GM12864 (cell line): ENCODE measurements at places on chromosomes 7 and 10.

DNA sequence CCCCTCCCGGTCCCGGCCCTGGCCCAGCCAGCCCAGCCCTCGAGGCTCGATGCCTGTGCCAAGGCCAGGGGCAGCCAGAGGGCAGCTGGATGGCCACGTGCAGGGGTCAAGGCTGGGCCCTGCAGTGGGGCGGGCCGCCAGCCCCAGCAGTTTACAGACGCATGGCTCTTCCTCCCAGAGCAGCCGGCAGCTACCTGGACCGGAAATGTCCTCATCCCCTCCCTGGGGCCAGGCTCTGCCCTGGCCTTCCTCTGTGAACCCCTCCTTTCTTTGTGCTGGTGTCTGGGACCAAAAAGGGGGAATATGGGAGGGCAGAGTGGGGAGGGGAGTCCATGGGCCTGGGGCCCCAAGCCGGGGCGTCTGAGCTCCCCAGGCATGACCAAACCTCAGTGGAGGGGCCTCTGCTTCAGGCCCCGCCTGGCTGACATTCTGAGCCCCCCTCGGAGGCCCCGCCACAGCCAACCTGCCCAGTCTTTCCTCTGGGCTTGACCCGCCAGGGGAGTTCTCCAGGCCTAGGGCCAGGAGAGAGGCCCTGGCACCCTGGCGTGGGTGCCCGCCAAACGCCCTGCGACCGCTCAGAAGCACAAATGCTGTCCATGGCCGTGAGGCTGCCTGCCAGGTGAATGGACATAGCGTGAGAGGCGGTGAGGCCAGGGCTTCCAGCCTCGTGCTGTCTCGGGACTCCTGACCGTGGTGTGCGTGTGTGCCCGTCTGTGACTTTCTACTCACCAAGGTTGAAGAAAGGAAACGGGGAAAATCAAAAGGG, 24.7 kb upstream of the AMZ1 start:
- no peak for DNase-seq

DNA sequence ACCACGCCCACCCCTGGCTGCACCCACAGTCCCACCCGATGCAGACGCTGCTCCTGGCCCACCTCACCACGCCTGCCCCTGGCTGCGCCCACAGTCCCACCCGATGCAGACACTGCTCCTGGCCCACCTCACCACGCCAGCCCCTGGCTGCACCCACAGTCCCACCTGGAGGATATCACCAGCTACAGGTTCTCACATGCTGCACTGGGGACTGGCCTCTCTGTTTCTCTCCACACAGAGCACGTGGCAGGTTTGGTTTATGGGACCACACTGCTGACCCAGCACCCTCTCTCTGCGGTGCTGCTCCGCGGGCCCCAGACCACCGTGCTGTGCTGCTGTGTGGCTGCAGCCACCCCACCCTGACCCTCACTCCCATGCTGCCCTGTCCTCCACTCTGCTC, 120.9 kb downstream of the VIPR2 start:
- no peak for DNase-seq

- no peak for DNase-seq
These were observed 34.4 kb downstream of the AGR3 start for GRCh38 chr7:16847381-16847860.

GRCh38 chr10:45144326-45145070, 143.8 kb downstream of the ZNF22 start:
- DNase-seq, result no peak

GRCh38 chr10:621981-622740, 67.3 kb downstream of the DIP2C start:
- DNase-seq, result no peak

DNA sequence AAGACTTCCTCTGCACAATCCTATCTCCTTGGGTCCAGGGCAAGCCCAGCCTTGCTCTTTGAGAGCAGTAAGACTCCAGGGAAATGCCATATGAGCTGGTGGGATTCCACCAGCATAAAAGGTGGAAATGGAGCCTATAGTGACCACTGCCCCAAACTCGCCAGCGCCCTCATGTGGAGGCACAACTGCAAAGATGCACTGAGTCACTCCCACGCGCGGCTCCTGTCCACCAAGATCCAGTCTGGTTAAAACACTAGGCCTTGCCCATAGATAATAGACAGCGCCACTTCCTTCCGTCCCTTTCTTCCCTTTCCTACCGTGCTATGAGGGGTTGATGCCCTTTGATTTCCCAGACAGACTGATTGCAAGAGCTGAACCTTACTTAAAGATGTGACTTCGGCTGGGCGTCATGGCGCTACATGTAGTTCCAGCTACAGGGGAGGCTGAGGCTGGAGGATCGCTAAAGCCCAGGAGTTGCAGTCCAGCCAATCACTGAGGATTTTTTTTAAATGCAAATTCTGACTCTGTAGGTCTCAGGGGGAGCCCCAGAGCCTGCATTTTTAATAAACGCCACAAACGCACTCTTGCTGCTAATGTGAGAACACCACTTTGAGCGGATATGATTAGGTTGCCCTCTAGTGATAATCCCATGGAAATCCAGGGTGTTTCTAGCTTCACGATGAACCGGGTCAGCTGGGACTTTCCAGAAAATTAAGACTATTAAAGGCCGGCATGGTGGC, 136.5 kb downstream of the EPC1 start:
- no peak for DNase-seq

DNA sequence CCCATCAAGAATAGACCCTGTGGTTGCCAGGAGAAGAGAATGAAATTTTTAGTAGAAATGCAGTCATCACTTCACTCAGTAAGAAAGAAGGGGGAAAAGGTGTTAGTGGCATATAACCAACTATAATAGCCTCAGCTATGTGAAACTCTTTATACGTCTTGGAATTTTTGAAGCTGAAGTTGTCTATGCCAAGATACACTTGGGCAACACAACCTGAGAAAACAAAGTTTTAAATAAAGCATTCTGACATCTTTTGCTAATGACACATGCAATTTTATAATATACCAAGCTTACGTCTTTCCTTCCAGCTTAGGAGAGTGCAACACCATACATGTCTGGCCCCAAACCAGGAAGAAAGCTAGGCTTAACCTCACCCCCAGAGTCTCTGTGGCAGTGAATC, 40.8 kb upstream of the ZNF438 start:
- no peak for DNase-seq

- peak; percentile 71 for DNase-seq
These were observed at the start of gene FAM200A for GRCh38 chr7:99551767-99552463. FAM200A (minus strand) TSS chr7:99552114; CDS start chr7:99548407, 3,707 bp downstream.

- DNase-seq, result no peak
These were observed 159.7 kb upstream of the PLXDC2 start for GRCh38 chr10:19656420-19657042.

DNA sequence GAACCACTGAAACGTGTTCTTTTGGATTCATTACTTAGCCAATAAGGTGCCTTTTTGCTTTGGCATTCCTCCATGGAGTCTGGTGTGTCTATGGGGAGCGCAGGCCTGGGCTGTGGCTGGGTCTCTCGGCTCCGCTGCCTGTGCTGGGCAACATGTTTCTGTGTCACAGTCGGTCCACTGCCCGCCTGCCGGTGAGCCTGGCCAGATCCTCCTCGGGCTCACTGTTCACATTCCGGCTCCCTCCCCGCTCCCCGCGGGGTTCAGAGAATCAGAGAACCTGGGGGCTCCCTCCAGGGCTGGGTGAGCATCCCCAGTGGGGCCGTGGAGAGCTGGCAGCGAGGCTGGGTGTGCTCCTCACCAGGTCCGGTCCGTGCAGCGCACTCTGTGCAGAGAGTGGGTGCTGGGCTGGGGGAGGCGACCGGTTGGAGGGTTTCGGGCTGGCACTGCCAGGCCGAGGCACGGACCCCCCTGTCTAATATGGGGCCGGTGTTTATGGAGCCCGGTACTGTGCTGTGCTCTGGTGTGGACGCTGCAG, 70.4 kb downstream of the INPP5A start:
- DNase-seq, result no peak

GRCh38 chr10:42959833-42960232, 117.0 kb upstream of the RET start:
- no peak for DNase-seq

- DNase-seq, result no peak
These were observed 2.3 kb downstream of the FAM107B start for GRCh38 chr10:14772399-14772798.

DNA sequence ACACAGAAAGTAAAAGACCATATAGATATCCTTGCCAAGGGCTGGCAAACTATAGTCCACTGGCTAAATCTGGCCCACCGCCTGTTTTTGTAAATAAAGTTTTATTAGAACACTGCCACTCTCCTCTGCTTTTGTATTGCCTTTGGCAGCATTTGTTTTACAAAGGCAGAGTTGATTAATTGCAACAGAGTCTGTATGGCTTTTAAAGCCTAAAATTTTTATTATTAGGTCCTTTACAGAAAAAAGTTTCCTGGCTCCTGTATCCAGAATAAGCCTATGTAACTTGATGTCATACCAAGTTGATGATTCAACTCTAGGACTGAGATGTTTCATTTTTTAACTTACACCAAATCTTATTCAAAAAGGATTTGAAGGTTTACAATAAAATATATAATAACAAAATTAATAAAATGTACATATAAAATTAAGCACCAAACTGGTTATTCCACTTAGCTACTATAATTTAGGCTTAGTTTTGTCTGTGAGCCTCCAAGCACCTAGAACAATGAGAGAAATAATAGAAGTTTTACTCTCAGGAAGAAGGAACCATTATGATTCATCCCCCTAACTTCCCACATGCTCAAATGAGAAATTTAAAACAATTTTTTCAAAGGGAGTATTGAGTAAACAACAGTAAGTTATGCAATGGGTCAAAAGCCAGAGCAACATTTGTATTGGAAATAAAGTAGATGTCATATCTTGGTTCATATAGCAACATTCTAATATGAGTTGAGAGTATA, 31.9 kb downstream of the CPED1 start:
- DNase-seq, result no peak

DNA sequence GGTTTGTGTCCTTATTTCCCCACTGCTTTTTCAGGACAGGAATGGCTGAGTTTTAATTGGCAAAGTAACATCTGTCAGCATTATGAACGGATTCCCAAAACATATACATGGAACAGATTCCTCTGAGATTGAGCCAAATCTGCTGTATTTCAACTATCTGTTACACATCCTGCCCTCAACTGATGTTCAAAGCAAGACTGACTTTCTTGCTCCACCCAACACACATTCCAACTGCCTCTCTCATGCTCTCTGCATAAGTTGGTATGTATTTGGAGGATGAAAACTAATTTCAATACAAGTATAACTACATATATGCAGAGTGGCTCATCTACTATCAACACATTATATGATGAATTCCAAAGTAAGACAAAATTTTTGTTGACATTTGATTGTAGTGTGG, 342.2 kb downstream of the GATA3 start:
- no peak for DNase-seq

DNA sequence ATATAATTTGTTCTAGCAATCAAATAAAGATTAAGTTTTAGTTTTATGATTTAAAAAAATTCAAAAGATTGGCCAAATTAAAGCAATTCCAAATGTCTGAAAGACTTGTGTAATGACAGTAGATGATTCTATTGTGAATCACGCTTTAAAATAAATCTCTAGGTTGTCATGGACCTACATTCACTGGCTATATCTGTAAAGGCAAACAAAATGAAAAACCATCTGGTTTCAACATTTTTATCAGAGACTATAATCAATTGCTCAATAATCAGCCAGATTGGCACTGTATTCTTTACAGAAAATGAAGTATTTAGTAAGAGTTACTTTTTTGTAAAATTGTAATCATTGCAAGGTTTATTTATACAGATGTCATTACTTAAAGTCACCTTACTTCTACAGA, 60.7 kb downstream of the DGKB start:
- no peak for DNase-seq

- no peak for DNase-seq
These were observed 18.3 kb downstream of the SGPL1 start for GRCh38 chr10:70834021-70834420.

DNA sequence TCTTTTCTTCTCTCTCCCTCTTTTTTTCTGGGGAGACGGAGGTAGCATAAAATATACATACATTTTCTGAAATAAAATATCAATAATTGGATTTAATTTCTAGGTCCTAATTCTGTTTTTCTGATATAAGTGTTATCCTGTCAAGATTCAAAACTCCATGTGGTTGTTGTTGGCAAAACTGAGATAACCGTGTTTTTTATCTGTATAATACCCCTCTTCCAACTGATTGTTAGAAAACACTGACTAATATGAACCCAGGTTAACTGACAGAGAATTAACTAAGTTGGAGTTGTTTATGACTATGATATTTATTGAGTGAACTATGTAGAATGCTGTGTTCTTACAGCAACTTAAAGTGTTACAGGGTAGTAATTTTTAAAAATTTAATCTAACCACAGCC, 236.5 kb upstream of the KAT6B start:
- no peak for DNase-seq

GRCh38 chr7:100585511-100586265, at the start of gene LRCH4:
LRCH4 (minus strand) TSS chr7:100586129; CDS start chr7:100586100, 29 bp downstream.
- DNase-seq, result no peak
